ENCODE measurements at places on chromosomes 2 and 18. TPM values are rescaled to one million over a fixed set of nuclear protein-coding genes. Genes with fewer than 3 reads are reported as not detected.

DNA sequence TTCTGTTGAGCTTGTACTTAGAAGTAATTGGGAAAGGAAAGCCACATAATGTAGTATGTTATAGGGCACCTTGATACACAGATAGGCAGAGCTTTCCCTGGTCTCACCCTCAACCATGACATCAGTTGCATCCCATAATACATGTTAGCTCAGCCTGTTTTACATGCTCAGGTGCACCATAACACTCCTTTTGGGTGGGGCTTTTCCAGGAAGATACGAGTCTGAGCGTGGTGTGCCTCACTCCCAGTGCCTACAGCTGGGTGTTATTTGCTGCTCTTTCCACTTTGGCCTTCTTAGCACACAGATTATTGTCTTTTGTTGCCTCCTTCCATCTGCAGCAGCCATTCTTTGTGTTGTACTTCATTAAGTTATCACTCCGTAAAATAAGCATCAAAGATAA, 11.9 kb downstream of the TTC39C start:
- no peak overlapping the region for H3K4me3 ChIP-seq
- no peaks in the 10 kb centered on the region for H3K4me1 ChIP-seq
- no peak for DNase-seq
- H3K27me3 ChIP-seq = no peaks in the 10 kb centered on the region

DNA sequence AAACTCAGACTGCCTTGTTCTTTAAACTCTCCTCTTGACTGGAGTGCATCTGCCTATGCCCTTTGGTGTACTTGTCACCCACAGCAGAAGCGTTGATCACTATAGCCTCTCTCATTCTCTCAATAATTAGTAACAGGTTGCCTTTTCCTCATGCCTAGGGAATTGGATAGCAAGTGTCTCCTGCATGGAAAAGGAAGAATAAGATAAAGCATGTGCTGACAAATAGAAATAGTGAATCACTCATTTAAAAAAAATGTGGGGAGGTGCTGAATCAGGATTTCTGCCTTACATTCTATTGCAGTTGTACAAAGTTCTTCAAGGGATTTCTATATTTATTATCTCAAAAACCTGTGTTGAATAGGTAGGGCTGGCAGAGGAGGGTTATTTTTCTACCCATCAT, 323.0 kb downstream of the TXNL1 start:
- no peaks in the 10 kb centered on the region for H3K27me3 ChIP-seq
- no peak for DNase-seq
- H3K4me1 ChIP-seq = no peaks in the 10 kb centered on the region
- H3K36me3 ChIP-seq = no peaks in the 10 kb centered on the region
- no peak overlapping the region for H3K27ac ChIP-seq

DNA sequence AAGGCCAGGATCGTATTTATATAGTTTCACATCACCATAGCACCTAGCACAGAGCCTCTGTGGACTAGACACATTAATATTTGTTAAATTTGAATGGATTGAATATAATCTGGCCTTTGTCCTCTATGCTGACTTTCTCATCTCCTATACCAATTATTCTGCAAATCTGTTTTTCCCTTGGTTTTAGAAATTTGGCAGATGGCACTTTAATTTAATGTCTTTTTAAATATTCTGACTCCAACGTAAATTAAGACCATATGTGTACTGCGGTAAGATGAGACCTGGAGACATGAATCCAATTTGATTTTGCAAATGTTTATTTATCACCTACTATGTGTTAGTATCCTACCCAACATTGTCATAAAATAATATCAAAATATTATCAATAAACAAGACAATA, 1281.9 kb upstream of the PIK3C3 start:
- no peak for DNase-seq
- H3K27me3 ChIP-seq = no peaks in the 10 kb centered on the region
- no peak overlapping the region for H3K4me3 ChIP-seq
- no peak overlapping the region for H3K27ac ChIP-seq

The POTEI gene
- total RNA-seq = not detected

The SLC9A4 gene
- not detected for total RNA-seq

GRCh38 chr2:111117598-111118480, 2.9 kb upstream of the BCL2L11 start:
- H3K27me3 ChIP-seq = no peaks in the 10 kb centered on the region
- H3K27ac ChIP-seq = no peak overlapping the region
- DNase-seq = peak; percentile 43

DNA sequence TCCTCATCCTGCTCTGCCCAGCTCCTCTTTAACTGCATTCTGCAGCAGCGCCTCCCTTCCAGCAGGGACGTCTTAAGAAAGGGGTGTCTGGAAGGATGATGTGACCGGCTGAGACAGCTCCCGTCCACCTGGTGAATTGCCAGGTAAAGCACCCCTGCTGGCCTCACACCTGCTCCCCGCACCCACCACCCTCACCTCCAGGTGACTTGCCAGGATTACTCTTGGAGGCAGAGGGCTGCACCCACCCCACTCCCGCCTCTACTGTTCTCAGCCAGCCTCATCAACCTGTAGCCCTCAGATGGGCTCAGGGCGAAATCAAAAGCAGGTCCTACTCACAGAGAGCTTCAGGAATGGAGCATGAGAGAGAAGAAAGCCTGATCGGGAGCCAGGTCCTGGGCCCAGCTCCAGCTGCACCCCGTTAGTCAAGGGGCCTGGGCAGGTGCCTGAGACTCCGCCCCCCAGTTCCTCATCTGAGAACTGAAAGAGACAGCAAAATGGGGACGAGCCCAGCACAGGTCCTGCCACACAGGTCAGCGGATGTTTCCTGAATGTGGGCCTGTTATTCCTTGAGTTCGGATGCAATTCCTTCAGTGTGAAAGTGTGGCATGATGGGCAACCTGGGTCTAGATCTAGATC, 5.6 kb downstream of the ADRA2B start:
- no peaks in the 10 kb centered on the region for H3K4me1 ChIP-seq

The RIT2 gene
- total RNA-seq = not detected

DNA sequence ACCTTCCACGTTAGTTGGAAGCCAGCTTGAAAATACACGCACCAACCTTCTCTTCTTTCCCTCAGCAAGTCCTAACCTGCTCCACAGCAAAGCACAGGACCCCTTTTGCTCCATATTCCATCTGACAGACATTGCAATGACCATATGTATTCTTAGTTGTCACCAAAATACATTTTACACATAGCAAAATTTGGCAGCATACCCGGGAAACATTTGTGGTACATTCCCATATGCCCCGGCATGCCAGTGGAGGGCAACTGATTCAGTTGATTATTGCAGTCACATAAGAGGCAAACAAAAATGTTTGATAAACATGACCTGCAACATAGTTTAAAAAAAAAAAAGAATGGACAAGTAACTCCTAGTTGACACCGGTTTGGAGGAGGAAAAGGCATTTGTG, 202.1 kb upstream of the UBE2E3 start:
- H3K27me3 ChIP-seq = no peaks in the 10 kb centered on the region
- H3K4me3 ChIP-seq = no peak overlapping the region
- no peak for DNase-seq
- no peak overlapping the region for H3K27ac ChIP-seq
- H3K36me3 ChIP-seq = no peaks in the 10 kb centered on the region

Measured in uterus (tissue), 4 donors.